ENCODE measurements at places on chromosomes 16 and 17. TPM values are rescaled to one million over a fixed set of nuclear protein-coding genes. Genes with fewer than 3 reads are reported as not detected.

Gene SEPTIN12
- total RNA-seq: not detected

Gene HOXB3
- total RNA-seq: 3.1 TPM

DNA sequence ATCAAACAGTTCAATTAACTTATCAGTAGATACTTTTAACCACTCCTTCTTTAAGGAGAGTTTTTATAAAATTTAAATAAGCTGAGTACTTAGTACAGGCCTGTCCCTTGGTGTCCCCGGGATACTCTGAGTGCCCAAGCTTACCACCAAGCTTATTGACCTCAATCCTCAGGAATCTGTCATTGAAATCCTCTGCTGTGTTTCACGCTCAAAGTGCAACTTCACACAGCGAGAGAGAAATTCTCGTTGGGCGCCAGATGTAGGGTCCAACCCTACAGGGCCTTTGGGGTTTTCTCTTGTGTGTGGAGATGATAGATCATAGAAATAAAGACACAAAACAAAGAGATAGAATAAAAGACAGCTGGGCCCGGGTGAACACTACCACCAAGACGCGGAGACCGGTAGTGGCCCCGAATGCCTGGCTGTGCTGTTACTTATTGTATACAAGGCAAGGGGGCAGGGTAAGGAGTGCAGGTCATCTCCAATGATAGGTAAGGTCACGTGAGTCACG is 65.3 kb upstream of the ARL4D start:
- no peak overlapping the region for H3K27ac ChIP-seq
- no peak for DNase-seq
- H3K4me1 ChIP-seq: peaks cover 8% of the 10 kb centered on the region
- no peak overlapping the region for H3K4me3 ChIP-seq

DNA sequence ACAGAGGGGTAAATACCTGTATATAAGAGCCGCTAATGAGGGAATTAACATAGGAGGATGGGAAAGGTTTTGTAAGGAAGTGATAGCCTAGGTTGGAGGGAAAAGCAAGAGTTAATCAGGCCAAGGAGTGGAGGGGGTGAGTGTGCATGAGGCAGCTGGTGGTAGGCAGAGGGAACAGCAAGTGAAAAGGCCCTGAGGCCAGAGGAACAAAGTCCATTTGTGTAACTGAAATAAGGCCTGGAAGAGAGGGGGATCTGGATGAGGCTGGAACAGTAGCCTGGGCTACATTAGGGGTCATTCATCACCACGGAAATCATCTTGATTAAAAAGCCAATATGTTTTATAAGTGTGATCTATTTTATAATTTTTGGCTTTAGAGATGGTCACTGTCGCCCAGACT is 45.7 kb downstream of the FZD2 start:
- H3K4me1 ChIP-seq: no peaks in the 10 kb centered on the region
- H3K4me3 ChIP-seq: no peak overlapping the region
- no peak overlapping the region for H3K27ac ChIP-seq
- no peak for DNase-seq
- H3K27me3 ChIP-seq: peaks cover 6% of the 10 kb centered on the region

DNA sequence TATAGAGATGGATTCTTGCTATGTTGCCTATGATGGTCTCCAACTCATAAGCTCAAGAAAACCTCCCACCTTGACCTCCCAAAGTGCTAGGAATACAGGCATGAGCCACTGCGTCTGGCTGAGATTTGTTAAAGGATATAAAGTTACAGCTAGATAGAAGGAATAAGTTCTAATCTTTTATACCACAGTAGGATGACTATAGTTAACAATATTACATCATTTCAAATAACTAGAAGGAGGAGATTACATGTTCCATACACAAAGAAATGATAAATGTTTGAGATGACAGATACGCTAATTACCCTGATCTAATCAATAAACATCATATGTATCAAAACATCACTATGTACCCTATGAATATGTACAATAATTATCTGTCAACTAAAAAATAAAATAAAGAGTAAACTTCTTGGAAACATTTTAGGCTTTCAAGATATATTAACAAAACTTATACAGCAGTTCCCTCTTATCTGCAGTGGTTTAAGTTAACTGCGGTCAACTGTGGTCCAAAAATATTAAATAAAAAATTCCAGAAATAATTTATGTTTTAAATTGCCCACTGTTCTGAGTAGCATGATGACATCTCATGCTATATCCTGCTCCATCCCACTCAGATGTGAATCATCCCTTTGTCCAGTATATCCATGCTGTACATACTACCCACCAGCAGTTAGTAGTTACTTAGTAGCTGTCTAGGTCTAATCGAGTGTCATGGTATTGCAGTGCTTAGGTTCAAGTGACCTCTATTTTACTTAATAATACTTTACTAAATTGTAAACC is 129.2 kb upstream of the NACA2 start:
- no peaks in the 10 kb centered on the region for H3K4me1 ChIP-seq
- H3K4me3 ChIP-seq: no peak overlapping the region
- H3K27me3 ChIP-seq: no peaks in the 10 kb centered on the region
- no peak overlapping the region for H3K27ac ChIP-seq

GRCh38 chr16:21554795-21555585 is 44.4 kb upstream of the METTL9 start:
- peak overlapping the region; percentile 6 for H3K4me3 ChIP-seq
- H3K36me3 ChIP-seq: no peaks in the 10 kb centered on the region
- peaks cover 12% of the 10 kb centered on the region for H3K4me1 ChIP-seq
- DNase-seq: peak; percentile 93

DNA sequence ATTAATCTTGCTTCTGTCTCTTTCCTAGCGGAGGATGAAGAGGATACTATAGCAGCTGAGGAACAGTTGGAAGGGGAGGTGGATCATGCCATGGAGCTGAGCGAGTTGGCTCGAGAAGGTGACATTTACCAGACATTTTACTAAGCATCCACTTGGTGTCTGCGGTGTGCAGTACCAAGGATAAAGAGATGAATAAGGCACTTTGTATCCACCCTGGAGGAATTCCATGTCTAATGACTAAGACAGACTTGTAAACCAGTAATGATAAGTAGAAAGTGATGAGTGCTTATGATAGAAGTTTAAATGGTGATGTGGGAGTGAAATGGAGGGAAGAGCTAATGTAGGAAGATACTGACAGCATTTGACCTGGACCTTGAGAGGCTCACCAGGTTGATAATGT is 12.0 kb downstream of the SRCAP start:
- no peaks in the 10 kb centered on the region for H3K27me3 ChIP-seq
- no peak overlapping the region for H3K4me3 ChIP-seq
- H3K27ac ChIP-seq: no peak overlapping the region
- peaks cover 75% of the 10 kb centered on the region for H3K36me3 ChIP-seq
- H3K4me1 ChIP-seq: peaks cover 31% of the 10 kb centered on the region

Gene ANKS4B
- total RNA-seq: not detected

DNA sequence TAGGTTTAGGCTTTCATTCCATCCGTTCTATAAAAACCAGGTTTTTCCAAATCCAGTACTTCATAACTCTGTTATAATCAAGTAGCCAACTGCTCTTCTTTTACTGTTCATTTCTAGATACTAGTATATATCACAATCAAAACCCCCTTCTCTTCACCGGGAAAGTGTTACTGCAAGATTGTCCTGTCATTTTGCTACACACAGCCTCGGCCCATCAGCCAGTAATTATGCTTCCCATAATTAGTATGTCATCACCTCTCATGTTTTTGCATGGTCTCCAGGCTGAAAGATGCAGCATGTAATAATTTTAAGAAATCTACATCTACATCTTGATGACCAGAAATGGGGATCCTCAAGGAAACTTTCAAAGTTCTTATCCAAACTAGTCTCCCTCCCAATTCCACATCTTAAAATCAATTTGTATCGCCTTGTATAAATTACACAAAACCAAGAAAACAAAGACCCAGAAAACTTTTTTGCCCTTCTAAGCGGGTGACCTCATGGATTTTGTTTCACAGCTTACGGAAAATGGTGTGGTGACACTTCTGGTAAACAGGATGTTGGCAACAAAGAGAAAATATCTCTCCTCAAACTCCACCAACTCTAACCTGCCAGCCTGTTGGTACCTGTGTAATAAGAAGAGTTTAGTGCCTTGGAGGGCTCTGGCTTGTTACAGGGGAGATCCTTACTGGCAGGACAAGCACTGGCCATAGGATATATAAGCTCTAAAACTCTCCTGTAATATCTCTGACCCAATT is 9.3 kb downstream of the TACO1 start:
- peaks cover 48% of the 10 kb centered on the region for H3K36me3 ChIP-seq

DNA sequence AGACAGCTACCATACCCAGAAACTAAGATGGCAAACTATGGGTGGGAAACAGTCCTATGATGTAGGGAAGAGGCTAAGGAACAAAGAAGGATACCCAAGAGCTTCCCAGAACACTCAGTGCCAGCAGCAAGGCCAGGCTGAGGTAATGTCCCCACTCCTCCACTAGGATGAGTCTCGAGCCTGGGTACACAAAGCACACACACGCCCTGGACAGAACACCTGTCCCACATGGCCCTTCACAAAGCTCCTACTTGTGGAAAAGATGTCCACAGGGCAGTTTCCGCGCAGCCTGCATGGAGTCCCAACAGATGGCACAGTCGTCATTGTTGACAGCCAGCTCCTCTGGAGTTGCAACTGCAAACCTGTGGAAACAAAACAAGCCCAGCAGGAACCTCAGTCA is 23.9 kb downstream of the AMFR start:
- H3K4me3 ChIP-seq: no peak overlapping the region
- H3K36me3 ChIP-seq: peaks cover 50% of the 10 kb centered on the region
- peaks cover 4% of the 10 kb centered on the region for H3K4me1 ChIP-seq
- peak; percentile 18 for DNase-seq
- no peaks in the 10 kb centered on the region for H3K27me3 ChIP-seq

GRCh38 chr17:32880671-32881453 is 3.9 kb upstream of the MYO1D start:
- peaks cover 10% of the 10 kb centered on the region for H3K4me1 ChIP-seq
- no peak overlapping the region for H3K4me3 ChIP-seq
- peaks cover 19% of the 10 kb centered on the region for H3K27me3 ChIP-seq
- no peaks in the 10 kb centered on the region for H3K36me3 ChIP-seq
- no peak overlapping the region for H3K27ac ChIP-seq
- DNase-seq: no peak

- no peak overlapping the region for H3K27ac ChIP-seq
- DNase-seq: peak; percentile 37
- no peaks in the 10 kb centered on the region for H3K36me3 ChIP-seq
- no peak overlapping the region for H3K4me3 ChIP-seq
These were observed 77.0 kb downstream of the MYH13 start for GRCh38 chr17:10295728-10296343.

Measured in activated CD4-positive, alpha-beta T cell treated with anti-CD3 and anti-CD28 coated beads, Interleukin-2, amount 10 ng/mL, durations not matched to agents 7 days and 5 days (primary cell).